ENCODE measurements at places on chromosomes 16 and 17.

- DNase-seq = no peak
These were observed 2.9 kb downstream of the STARD3 start for GRCh38 chr17:39639566-39640458.

DNA sequence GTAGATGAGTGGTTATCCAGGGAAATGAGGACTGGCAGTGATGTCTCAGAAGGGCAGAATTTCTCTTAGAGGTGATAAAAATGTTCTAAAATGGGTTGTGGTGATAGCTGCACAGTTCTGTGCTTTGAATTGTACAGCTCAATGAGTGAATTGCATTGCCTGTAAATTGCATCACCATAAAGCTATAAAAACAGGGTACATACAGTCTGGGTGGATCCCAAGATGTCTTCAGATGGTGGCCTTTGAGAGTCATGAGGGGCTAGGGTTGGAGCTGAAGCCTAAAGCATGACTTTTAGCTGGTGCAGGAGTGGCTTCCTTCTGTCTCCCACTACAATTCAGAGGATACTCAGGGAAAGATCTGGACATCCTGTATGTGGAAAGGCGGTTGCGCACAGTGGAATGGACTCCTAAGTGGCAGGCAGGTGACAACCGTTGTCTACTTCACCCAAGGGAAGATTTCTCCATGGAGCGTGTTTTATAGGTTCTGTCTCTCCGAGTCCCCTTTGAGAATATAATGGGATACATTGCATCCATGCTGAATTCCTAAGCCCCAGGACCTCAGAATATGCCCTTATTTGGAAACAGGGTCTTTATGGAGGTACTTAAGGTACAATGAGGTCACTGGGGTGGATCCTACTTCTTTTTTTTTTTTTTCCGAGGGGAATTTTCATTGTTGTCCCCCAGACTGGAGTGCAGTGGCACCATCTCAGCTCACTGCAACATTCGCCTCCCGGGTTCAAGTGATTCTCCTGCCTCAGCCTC, 1.6 kb upstream of the IL32 start:
- DNase-seq = no peak

DNA sequence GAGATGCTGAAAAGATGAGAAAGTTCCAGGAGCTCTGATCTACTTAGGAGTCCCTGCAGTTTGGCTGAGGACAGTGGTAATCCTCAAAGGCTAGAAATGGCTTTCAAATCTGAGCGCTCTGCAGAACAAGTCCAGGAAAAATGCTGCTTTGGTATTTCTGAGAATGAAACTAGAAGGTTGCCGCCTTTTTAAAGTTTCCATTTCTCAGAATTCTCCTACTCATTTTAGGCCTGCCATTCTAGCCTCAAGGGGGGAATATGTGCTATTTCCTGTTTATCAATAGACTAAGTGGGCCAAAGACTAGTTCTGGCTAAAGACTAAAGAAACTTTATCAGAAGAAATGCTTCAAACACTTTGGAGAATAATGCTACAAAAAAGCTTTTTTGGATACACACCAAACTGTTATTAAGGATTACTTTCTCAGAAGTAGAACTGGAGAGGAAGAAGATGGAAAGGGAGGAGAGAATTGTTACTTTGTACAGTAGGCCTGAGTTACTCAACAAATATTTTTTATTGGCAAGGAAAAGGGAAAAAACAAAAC, at the start of gene SLFN12L:
Gene SLFN12L, minus strand, starts transcription at position 78 of the 541 bp plus-strand sequence. CDS start 15,314 bp downstream, outside the sequence.
- DNase-seq = no peak

DNA sequence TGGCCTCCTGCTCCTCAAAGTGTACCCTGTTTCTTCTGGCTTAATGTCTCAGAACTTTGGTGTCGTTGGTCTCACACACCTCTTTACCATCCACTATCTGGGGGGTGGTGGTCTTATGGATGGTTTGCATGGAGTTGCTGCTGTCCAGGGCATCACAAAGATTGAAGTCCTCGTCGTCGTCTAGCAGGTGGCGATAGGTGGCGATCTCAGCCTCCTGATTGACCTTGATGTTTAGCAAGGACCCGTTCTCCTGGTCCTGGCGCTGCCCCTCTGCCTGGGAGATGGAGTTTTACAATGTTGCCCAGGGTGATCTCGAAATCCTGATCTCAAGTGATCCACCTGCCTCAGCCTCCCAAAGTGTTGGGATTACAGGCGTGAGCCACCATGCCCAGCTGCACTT, 31.1 kb upstream of the HELZ start:
- DNase-seq = no peak

GRCh38 chr17:4150096-4150495, 7.1 kb downstream of the CYB5D2 start:
- DNase-seq = no peak

DNA sequence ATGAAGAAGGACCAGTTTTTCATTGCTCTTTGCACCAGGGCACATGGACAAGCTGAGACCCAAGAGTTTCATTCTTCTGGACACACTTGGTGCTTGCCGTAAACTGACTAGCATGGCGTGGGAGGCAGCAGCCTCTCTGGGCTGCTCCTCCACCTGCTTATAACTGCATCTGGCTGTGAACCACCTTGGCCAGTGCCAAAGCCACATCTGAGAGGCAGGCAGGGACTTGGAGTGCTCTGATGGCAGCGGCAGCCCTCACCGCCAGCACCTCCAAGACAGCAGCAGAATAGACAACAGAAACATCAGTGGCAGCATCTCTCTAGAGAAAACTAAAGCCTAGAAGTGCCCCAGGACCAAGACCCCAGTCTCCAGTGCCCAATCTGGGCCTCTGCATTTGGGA, 4.7 kb downstream of the KRT37 start:
- DNase-seq = no peak

DNA sequence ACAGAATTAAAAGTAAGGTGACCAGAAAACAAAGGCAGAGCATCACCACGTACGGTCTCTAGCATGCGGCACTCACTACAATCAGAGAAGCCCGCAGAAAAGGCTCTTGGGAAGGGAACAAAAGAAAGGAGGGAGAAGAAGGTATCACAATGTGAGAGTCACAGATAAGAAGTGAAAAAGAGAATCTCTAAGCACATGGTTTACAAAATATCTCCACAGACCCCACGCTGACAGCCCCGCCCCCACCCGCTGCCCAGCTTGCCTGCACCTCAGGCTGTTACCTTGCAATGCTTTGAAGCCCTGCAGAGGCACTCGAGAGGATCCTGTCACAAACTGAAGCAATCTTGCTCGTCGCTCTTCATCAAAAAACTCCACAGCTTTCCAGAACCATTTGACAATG, 40.5 kb downstream of the CEP95 start:
- no peak for DNase-seq

DNA sequence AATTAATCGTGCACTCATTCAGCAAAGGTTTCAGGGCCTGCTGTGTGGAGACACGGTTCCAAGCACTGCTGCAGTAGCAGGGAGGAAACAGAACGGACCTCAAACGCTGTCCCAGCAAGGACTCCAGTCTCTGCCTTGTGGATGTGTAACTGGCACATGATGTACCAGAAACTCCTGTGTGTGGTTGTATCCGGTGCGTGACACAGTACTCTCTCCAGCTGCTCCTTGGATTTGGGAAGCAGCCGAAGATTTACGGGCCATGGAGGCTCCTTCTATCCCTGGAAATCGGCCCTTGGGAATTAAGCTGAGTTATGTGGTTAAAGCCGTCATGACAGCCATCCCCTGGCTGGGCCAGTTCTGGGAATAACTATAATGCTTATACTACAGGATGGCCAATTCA, 8.5 kb upstream of the ANKRD11 start:
- DNase-seq = no peak

- no peak for DNase-seq
These were observed 26.0 kb downstream of the FCSK start for GRCh38 chr16:70480127-70481105.

DNA sequence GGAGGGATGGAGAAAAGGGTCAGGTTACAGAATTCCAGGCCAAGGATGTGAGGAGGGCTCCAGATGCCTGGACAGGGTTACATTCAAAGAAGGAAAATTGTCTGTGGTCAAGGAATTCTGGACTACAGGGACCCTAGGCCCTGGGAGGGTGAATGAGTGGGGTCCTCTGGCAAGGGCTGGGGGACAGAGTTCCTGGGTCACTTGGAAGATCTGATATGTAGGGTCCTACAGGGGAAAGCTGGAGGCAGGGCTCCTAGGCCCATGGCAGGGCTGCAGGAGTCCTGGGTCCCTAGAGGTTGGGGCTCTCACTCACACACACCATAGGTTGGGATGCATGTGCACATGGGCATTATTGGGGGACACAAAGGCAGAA, 46.3 kb upstream of the ACSM2B start:
- no peak for DNase-seq

- DNase-seq = no peak
These were observed 2.5 kb downstream of the VAMP2 start for GRCh38 chr17:8160224-8160577.

GRCh38 chr17:915538-916201, 63.9 kb downstream of the NXN start:
- DNase-seq = no peak

GRCh38 chr17:45227926-45228762, 6.5 kb downstream of the FMNL1 start:
- DNase-seq = no peak

DNA sequence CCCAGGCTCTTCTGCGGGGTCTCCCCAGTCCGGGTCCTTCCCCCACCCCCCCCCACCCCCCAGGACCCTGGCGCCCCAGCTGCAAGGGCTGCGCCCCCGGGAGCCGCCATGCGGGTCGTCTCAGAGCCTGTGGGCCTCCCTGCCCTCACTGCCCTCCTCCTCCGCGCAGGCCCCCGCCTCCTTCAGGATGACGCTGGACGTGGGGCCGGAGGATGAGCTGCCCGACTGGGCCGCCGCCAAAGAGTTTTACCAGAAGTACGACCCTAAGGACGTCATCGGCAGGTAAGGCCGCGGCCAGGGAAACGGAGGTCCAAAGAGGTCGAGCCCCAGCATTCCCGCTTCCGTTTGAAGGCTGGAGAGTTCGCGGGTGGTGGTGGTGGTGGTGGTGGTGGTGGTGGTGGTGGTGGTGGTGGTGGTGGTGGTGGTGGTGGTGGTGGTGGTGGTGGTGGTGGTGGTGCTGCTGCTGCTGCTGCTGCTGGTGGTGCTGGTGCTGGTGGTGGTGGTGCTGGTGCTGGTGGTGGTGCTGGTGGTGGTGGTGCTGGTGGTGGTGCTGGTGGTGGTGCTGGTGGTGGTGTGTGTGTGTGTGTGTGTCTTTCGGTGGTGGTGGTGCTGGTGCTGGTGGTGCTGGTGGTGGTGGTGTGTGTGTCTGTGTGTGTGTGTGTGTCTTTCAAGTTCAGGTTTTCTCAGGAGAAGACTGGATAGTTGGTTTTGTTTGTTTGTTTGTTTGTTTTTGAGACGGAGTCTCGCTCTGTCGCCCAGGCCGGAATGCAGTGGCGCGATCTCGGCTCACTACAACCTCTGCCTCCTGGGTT, 615 bp downstream of the PHKG2 start:
- DNase-seq = no peak

GRCh38 chr16:13139661-13140241, 238.4 kb downstream of the SHISA9 start:
- DNase-seq = no peak

- no peak for DNase-seq
These were observed 2.8 kb upstream of the PITPNM3 start for GRCh38 chr17:6558932-6559752.

DNA sequence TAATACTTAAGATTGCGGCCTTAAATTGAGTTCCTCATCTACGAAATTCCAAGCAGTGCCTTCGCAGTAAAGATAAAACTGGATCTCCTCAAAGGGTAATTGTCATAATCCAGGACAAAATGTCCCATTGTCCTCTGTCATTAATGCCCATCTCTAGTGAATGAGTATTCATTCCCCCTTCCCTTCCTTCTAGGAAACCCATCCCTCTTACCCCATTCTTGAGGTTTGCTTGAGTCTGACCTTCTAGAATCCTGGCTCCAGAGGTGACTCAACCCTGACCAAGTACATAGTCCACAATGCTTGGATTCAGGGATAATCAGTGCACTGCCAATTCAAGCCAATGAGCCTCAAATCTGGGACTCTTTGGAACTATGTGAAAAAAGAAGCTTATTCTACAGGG, 47.0 kb upstream of the MAF start:
- no peak for DNase-seq

All from fibroblast of skin of left biceps (primary cell).